Ovary (tissue), 10 donors: ENCODE measurements at places on chromosomes 13 and 19. TPM values are rescaled to one million over a fixed set of nuclear protein-coding genes. Genes with fewer than 3 reads are reported as not detected.
A peak's percentile ranks its signal among the peaks of the same experiment; 100 is the strongest.

RFPL4A gene
- not detected for polyA plus RNA-seq

F2RL3 gene
- polyA plus RNA-seq, result 0.40 TPM

ZNF226 gene
- 27.3 TPM for polyA plus RNA-seq

NKPD1 gene
- polyA plus RNA-seq, result 0.11 TPM

RDH8 gene
- polyA plus RNA-seq, result not detected

DNA sequence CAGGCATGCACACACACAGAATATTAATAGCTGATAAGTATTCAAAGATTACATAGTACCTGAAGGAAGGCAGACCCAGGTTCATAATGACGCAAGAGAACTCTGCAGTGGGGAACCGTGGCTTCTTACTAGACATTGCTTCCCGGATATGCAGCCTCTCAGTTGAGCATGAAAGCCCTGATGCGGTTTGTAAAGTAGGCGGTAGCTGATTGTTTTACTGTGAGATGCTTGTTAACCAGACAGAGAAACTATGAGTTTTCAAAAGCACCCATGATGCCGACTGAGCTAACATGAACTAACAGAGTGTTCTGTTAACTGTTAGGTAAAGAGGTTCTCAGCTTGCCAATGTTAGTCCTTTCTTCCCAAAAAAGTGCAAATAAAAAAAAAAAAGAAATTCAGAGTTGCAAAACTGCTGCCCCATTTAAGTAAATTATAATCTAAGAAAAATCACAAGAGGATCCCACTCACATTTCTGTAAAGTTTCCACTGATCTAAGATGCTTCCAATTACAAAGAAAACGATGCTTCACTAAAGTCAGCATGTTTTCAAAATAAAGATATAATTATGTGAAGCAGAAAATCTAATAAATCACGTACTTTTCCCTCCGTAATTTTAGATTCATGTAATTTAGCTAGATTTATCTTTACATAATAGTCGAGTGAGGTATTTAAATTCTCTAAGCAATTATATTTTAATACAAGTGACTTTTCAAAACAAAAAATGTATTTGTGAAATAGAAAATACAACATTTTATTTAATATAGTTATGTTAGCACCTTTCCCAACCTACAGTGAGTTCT, 2.2 kb downstream of the FLT1 start:
- no peak for DNase-seq

DNA sequence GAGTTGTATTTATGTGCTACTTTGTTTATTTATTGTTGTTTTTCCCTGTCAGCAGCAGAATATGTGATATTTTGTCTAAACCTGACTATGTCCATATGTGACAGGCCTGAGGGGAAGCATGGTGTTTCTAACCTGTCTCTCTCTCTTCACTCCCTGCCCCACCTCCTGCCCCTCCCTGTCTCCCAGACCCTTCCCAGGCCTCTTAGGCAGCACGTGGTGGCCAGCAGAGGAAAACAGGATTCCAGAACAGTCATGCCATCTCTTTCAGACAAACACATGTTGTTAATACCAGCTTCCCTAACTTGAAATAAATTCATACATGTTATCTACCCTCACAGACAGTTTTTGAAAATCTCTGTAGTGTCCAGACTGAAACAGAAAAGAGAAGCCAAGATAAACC, 31.0 kb upstream of the ATP11A start:
- no peak for DNase-seq

GRCh38 chr19:10422846-10423245, 2.5 kb downstream of the PDE4A start:
- no peak for DNase-seq

DNA sequence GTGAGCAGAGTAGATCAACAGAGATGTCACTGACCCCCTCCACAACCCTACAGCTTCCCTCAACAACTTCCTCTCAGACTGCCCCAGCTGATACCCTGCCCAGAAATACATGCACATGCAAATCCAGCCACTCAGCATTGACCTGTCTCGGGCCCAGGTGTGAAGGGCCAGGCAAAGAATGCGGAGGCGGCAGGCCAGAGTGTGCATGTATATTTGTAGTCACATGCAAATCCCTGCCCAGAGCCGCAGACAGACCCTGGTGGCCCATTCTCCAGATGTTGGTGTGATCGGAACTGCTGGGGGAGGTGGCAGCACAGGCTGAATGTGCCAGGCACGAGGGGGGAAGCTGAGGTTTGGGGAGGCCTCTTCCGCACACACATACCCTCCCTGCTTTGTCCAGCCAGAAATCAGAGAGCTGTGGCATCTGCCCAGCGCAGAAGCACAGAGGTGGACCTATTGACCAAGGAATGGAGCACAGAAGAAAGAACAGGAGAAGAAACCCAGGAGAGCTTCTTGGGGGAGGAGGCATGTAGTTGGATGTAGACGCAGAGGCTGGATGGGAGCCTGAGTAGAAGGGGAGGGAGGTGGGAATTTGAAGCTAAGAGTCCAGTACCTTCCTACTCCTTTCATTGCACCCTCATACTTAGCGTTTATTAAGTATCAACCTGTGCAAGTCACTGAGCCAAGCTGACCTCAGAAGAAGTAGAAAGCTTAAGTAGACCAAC, 14.4 kb downstream of the MEF2B start:
- DNase-seq, result no peak

GRCh38 chr13:92054389-92054788, 656.0 kb downstream of the GPC5 start:
- DNase-seq, result no peak

GRCh38 chr13:81171065-81171647, 830.2 kb upstream of the SPRY2 start:
- no peak for DNase-seq

- no peak for DNase-seq
These were observed 623 bp upstream of the C5AR1 start for GRCh38 chr19:47309038-47309437.

DNA sequence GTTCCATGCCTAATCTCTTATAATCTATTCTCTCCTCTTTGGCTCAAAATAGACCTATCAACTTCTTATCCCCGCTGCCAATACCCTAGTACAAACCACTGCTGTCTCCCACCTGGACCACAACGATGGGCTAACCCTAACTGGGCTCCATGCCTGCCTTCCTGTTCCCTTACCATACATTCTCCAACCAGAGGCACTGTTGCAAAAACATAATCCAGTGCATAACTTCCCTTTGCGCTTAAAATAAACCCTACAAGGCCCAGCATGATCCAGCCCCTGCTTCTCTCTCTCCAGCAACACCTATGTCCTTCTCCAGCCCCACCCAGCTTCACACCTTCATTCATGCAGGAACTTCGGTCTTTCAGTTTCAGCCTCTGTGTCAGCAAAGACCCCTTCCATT, 27.4 kb upstream of the CEBPA start:
- no peak for DNase-seq

DNA sequence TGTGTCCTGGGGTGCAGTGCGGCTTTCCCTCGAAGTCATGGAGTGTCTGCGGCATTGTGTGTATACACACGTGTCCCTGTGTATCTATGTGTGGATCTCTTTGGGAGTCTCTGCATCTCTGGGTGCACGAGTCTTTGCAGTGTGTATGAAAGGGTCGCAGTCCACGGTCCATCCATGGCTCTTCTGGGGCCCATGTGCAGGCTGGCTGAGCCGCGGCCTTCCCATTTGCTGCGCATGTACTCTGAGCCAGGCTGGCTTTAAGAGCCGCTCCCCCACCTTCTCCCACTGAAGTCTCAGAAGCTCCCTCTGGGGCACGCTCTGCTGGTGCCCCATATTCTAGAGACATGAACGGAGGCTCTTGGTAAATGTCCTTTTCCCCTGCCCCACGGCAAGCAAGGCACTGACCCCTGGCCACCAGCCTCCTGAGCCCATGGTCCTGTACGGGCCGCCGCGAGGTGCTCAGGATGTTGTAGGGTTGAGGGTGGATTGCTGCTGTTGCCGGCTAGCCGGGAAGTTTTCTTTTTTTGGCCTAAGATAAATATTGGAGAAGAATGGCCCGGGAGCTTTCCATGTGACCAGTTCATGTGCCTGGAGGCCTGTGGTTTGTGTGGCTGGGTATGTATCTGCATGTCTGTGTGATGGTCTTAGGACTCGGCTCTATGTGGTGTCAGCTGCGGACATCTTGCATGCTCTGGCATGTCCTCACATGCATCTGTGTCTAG, 31.9 kb downstream of the PAK4 start:
- DNase-seq, result no peak

GRCh38 chr13:60047918-60048317, 115.8 kb downstream of the DIAPH3 start:
- no peak for DNase-seq

- DNase-seq, result no peak
These were observed 119.7 kb downstream of the LHFPL6 start for GRCh38 chr13:39483326-39483725.

- no peak for DNase-seq
These were observed 221.8 kb downstream of the OLFM4 start for GRCh38 chr13:53250272-53250875.

GRCh38 chr19:2653218-2653617, 49.3 kb downstream of the GNG7 start:
- no peak for DNase-seq

GRCh38 chr19:3359015-3359918, 7.1 kb upstream of the NFIC start:
- peak; percentile 82 for DNase-seq
